ENCODE measurements at places on chromosomes 4 and X. TPM values are rescaled to one million over a fixed set of nuclear protein-coding genes. Genes with fewer than 3 reads are reported as not detected.

DNA sequence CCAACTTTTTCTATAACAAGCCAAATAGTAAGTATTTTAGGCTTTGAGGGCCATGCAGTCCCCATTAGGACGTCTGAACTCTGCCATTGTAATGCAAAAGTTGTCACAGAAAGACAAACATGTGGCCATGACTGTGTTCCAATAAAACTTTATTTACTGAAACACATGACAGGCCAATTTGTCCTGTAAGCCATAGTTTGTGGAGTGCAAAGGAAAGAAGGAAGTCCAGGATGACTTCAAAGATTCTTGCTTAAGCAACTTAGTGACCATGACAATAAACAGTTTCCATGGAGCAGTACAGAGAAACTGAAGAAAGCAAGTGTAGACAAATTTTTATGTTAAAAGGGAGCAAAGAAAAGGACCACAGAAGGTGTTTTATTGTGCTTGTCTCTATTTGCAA, 35.0 kb upstream of the MYOZ2 start:
- peaks cover 30% of the 10 kb centered on the region for H3K4me1 ChIP-seq
- peak overlapping the region; percentile 97 for H3K27ac ChIP-seq
- H3K36me3 ChIP-seq: peaks cover 19% of the 10 kb centered on the region
- no peak overlapping the region for H3K4me3 ChIP-seq
- DNase-seq: no peak

- no peaks in the 10 kb centered on the region for H3K4me1 ChIP-seq
- no peak for DNase-seq
- no peaks in the 10 kb centered on the region for H3K27me3 ChIP-seq
- H3K36me3 ChIP-seq: no peaks in the 10 kb centered on the region
- H3K4me3 ChIP-seq: no peak overlapping the region
These were observed 24.9 kb upstream of the CXXC4 start for GRCh38 chr4:104519588-104519987.

GRCh38 chr4:84799318-84799717, 167.2 kb downstream of the WDFY3 start:
- no peaks in the 10 kb centered on the region for H3K36me3 ChIP-seq
- H3K27ac ChIP-seq: no peak overlapping the region
- H3K4me1 ChIP-seq: no peaks in the 10 kb centered on the region
- DNase-seq: no peak

DNA sequence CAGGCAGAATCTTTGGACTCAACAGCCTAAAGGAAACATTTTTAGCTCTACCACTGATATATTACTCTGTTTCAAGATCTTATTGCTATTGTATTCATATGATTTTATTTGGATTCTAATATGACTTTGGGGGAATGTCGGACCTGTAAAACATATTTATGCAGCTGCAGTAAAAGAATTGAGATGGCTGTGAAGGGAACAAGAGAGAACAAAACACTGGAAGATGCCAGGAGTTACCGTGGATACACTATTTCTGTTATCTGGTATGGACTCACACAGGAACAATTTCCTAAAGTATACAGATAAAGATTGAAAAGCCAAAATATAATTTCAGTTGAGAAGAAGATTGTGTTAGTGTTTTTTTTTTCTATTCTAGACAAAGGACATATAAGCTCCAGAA, 113.0 kb upstream of the DCLK2 start:
- no peaks in the 10 kb centered on the region for H3K27me3 ChIP-seq
- no peaks in the 10 kb centered on the region for H3K36me3 ChIP-seq
- no peak for DNase-seq
- no peak overlapping the region for H3K4me3 ChIP-seq

DNA sequence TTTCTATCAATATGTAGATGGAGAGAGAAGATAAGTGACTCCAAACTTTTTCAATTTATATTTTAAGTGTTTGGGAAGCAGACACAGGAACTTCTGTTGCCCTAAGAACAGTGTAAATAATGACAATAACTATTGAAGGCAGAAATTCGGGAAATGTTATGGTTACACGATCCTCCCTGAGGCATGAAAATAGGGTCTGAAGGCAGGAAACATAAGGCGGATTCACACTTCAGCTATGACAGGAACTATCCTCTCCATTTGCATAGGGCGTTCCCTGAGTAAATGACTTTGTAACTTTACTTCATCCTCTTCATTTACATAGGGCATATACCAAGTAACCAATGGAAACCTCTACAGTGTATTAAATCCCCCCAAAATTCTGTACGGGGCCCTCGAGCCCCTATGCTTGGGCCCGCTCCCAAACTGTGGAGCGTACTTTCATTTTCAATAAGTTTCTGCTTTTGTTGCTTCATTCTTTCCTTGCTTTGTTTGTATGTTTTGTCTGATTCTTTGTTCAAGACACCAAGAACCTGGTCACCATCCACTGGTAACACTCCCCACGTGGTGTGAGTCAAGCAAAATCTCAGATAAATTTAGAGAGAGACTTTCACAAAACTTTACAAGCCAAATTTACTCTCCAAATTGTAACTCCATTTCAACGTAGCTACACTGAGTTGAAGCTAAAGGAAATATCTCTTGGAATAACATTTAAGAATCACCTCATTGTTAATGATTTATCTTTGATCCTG, 2504.3 kb downstream of the ARAP2 start:
- H3K27me3 ChIP-seq: no peaks in the 10 kb centered on the region
- H3K4me3 ChIP-seq: no peak overlapping the region
- H3K36me3 ChIP-seq: no peaks in the 10 kb centered on the region
- H3K4me1 ChIP-seq: no peaks in the 10 kb centered on the region
- DNase-seq: no peak
- no peak overlapping the region for H3K27ac ChIP-seq

DNA sequence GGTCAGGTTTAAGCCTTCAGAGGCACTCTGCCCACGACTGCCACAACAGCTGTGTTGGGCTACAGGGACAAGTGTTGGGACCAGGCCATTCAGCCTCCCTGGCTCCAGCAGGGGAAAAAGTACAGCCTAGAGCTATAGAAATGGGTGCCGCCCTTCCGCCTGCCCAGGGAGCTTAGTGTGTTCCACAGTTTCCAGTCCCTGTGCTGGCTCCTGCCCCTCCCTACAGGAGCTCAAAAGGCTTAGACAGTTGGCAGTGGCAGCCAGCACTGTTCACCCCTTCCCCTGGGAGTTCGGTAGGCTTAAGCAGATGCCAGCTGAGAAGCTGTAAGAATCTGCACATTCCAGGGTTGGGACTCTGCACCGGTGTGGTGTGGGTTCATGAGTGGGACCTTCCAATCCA, 408.2 kb upstream of the INTU start:
- no peaks in the 10 kb centered on the region for H3K4me1 ChIP-seq
- no peaks in the 10 kb centered on the region for H3K36me3 ChIP-seq
- no peaks in the 10 kb centered on the region for H3K27me3 ChIP-seq
- no peak overlapping the region for H3K27ac ChIP-seq
- no peak overlapping the region for H3K4me3 ChIP-seq

DNA sequence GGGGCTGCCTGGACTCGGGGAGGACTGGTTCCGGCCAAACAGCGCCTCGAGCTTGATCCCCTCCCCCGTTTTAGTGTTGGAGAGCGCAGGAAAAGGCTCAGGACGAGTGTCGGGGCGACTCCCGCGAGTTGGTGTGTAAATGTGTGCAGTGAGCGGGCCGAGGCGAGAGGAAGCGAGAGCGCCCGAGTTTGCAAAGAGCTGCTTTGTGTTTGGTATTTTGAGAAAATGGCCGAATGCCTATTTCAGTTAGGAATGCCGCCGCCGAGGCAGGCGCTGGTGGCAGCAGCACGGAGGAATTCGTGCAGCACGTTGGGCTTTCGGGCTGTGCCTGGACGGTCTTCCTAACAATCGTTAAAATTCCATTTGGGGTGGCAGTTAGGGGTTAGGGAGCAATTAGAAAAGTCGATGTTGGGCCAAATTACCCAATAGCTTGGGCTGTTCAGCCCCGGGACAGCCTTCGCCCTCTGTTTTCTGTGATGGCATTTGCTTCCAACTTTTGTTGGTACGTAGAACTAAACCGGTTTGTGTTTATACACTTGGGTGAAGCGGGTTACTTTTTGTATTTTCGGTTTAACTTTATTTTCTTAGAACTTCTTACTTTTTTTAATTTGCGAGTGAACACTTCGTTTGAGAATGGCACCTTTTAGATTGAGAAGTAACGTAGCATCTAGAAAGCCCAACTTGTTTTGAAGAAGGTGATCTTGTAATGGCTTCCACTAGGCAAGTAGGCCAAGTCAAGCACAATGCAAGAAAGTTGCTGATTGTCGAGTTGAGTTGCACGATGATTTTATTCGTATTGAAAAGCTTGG, 1.6 kb downstream of the REST start:
- H3K36me3 ChIP-seq: peaks cover 28% of the 10 kb centered on the region
- peak; percentile 17 for DNase-seq
- H3K27ac ChIP-seq: peak overlapping the region; percentile 71
- H3K27me3 ChIP-seq: no peaks in the 10 kb centered on the region
- H3K4me3 ChIP-seq: peak overlapping the region; percentile 88

- no peaks in the 10 kb centered on the region for H3K27me3 ChIP-seq
- no peaks in the 10 kb centered on the region for H3K36me3 ChIP-seq
- DNase-seq: no peak
These were observed 222.1 kb downstream of the FRMPD4 start for GRCh38 chrX:12360383-12360782.

DNA sequence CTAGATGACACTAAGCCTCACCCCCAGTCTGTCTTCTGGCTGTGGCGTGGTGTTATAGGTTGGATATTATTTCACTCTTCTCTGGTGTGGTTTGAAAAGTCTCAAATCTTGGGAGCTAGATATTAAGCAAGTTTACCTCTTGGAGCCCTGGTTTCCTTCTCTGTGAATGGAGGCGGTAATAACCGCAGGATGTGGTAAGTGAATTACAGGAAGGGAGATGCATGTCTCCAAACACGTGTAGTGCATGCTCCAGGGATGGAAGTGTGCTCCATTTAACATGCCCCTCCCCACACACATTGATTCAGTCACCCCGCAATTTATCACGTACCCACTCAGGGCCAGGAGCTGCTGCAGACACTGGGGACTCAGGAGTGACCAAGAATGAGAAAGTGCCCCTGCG, 4.9 kb downstream of the ZNF275 start:
- H3K4me1 ChIP-seq: no peaks in the 10 kb centered on the region
- no peak overlapping the region for H3K27ac ChIP-seq
- H3K36me3 ChIP-seq: peaks cover 21% of the 10 kb centered on the region
- no peak for DNase-seq
- no peaks in the 10 kb centered on the region for H3K27me3 ChIP-seq

DNA sequence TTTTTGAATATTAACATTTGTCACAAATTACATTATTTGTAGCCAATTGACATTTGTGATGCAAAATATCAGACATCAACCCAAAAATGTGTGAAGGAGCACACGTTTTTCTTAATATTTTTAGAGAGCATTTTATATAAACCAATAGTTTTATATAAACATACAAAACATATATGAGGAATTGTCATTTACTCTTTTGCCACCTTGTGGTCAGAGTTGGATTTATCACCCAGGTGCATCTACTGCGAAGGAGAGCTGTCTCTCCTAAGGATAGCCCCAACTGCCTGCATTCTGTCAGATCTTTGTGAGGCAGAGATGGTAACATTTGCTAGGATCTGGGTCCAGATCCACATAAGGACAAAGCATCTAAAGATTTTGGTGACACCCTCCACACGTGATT, 2.5 kb upstream of the USP27X start:
- no peaks in the 10 kb centered on the region for H3K27me3 ChIP-seq
- DNase-seq: peak; percentile 42
- no peaks in the 10 kb centered on the region for H3K4me1 ChIP-seq
- H3K27ac ChIP-seq: no peak overlapping the region
- H3K36me3 ChIP-seq: peaks cover 18% of the 10 kb centered on the region

- H3K4me3 ChIP-seq: peak overlapping the region; percentile 88
- H3K4me1 ChIP-seq: peaks cover 34% of the 10 kb centered on the region
- H3K27ac ChIP-seq: peak overlapping the region; percentile 85
These were observed 632 bp downstream of the PLP2 start for GRCh38 chrX:49172280-49172780.

DNA sequence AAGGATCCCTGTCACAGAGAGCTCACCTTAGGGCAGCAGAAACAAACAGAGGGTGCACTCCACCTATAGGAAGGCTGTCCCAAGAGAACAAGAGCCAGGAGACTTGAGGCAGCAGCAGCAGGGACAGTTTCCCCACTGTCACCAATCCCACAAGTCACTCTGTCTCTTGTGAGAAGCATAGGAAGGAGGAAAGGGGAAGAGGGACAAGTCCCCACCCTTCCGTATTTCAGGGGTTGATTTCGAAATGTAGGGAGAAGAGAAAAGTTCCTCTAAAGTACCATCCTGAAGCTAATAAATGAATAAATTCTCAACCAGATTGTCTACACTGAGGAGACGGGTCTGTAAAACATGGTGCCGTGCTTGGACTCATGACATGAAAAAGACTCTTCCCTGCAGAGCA, 9.5 kb upstream of the TLR8 start:
- no peak overlapping the region for H3K4me3 ChIP-seq
- H3K27me3 ChIP-seq: no peaks in the 10 kb centered on the region
- H3K4me1 ChIP-seq: peaks cover 16% of the 10 kb centered on the region
- no peak overlapping the region for H3K27ac ChIP-seq

DNA sequence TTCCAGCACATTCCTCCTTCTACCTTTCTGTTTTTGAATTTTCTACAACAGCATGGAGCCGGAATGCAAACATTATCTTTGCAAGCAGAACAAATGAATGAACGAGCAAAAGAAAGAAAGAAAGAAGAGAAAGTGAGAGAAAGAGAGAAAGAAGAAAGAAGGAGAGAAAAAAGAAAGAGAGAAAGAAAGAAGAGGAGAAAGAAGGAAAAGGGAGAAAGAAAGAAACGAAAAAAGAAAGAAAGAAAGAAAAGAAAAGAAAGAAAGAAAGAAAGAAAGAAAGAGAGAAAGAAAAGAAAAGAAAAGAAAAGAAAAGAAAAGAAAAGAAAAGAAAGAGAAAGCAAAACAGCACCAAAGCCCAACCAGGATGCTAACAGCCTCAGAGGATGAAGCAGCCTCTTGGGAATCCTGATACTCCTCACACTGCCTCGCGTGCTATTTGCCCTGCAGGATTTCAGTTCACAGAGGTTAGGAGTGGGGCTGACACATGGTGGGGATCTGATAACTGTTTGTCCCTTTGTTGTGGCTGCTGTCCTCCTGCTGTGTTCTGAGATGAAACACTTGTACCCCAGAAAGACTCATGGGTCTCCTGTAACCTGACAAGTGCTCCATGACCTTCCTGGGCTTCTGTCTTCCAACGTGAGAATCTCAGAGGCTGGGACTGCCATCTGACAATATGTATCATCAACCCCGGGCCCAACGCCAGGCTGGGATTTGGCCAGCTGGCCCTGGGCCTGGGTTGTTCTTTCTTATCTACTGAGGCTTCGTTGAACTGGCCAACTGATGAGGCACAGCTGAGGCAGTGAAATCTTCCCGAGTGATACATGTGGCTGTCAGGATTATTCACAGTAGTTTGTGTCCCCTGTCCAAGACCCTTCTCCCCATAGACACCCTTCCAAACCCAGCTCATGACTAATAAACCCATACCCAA, 61.0 kb downstream of the SEPSECS start:
- no peak overlapping the region for H3K4me3 ChIP-seq
- no peak for DNase-seq
- H3K27ac ChIP-seq: no peak overlapping the region
- no peaks in the 10 kb centered on the region for H3K27me3 ChIP-seq

The FBXO8 gene
- 14.8 TPM for total RNA-seq

The PCSK1N gene
- 53.3 TPM for total RNA-seq

The SPANXD gene
- total RNA-seq: not detected

All from Calu3 (cell line).